ENCODE measurements at places on chromosomes 6 and 20.

DNA sequence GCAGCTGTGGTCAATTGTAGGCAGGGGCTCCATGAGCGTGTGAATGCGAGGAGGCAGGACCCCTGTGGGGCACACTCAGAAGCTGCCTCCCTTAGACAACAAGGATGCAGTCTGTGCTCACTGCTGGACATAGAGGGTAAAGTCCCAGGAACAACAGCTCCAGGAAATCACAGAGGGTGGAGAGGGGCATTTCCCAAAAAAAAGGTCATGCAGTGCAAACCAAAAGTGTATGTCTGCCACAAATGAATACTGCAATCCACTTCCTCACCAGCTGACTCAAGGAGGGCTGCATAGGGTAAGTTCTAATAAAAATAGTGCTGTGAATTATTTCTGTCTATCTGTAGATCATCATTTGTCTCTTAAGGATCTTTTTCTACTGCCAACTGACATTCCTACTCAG is 95.8 kb downstream of the RNF182 start:
- DNase-seq: no peak

DNA sequence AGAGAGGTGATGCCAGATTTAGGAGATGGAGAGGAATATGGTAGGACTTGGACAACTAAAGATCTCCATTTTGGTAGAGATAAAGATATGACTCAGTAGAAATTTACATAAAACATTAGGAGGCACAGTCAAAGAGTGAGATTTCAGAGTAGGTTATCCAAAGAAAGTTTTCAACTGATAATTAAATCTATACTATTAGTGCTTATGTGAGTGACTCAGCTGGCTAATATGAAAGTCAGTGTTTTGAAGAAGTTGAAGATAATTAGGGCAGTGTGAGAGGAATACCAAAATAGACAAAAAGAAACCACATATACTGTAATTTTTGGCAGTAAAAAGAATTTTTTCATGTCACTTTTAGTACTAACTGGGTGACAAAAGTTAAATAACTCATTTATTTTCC is 712.8 kb upstream of the HS3ST5 start:
- no peak for DNase-seq

- DNase-seq: no peak
Observed at GRCh38 chr6:137933696-137934095, 66.6 kb downstream of the TNFAIP3 start.

DNA sequence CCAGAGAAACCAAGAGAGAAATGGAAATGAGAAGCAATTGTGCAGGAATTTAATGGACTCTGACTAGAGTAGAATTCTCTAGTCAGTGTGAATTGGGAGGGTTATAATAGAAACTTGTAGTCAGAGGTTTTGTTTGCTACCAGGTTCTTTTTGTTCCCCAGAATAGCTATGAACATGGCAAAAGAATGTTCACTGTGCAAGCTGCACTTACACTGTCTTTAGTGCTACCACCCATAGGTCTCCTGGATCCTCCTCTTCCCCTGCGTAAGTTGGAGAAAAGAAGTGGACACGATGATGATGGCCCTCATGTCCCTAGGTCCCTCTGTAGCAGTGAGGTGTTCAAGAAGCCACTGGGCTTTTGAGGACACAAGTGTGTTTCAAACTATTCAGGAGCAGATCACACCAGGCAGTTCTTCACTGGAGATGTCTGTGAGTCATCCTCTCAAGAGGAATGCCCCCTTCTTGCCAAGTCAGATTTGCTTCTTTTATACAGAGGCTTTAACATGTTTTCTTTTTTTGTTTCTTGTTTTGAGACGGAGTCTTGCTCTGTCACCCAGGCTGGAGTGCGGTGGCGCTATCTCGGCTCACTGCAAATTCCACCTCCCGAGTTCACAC is 47.6 kb upstream of the SMIM8 start:
- DNase-seq: no peak

- no peak for DNase-seq
Observed at GRCh38 chr20:19096843-19097242, 115.6 kb upstream of the SLC24A3 start.

DNA sequence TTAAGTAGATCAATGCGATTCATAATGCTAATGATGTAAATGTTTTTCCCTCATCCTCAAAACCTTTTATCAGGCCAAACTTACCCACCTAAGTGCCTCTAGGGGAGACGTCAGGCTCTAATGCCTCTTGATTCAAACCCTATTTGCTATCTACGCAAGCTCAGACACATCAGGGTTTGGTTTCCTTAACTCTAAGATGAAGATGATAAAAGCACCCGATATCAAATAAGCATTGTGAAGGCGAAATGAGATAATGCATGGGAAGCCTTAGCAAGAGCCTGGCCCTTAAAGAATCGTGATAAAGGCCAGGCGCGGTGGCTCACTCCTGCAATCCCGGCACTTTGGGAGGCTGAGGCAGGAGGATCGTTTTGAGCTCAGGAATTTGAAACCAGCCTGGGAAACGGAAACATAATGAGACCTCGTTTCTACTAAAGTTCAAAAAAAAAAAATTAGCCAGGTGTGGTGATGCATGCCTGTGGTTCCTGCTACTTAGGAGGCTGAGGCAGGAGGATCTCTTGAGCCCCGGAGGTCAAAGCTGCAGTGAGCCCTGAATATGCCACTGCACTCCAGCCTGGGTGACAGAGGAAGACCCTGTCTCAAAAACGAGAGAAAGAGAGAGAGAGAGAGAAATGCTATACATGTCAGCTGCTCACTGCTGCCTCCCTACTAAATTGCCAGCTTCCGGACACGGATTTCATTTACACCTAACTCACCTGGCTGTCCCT is 13.5 kb downstream of the CNKSR3 start:
- DNase-seq: no peak

- no peak for DNase-seq
Observed at GRCh38 chr20:47708140-47708807, 77.0 kb downstream of the SULF2 start.

GRCh38 chr20:931401-931800 is 15.3 kb upstream of the ANGPT4 start:
- no peak for DNase-seq

GRCh38 chr6:147586044-147586443 is 77.6 kb downstream of the SAMD5 start:
- DNase-seq: no peak

DNA sequence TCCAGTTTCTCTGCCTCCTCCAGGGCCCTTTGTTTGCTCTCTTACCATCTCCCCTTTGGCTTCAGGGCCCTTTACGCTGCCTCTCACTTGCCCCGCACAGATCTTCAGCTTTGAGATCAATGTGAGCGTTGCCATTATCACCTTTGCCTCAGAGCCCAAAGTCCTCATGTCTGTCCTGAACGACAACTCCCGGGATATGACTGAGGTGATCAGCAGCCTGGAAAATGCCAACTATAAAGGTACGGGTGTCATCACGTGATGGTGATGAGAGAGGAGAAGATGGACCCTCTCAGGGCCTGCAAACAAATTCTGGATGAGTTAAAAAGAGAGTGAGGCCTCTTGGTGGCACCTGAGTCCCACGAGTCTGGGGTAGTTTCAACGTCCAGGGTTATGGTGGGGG is 8.3 kb downstream of the C2 start:
- DNase-seq: no peak

GRCh38 chr20:9294041-9294440 is 220.3 kb upstream of the LAMP5 start:
- DNase-seq: no peak

DNA sequence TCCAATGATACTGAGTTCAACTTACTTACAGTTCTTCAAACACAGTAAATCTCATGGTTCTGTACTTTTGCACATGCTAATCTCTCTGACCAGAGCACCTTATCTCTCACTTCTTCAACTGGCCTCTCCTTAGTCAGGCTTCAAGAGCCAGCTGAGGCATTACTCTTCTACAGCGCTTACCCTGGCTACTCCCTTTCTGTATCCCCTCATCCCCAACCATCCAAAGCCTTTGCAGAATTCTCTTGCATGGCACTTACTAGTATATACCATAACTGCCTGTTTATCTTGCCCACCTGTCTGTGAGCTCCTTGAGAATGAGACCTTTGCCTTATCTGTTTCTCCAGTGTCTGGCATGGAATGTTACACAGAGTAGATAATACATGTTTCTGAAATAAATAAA is 49.2 kb downstream of the SESN1 start:
- no peak for DNase-seq

GRCh38 chr6:74689601-74690000 is 516.3 kb downstream of the COL12A1 start:
- DNase-seq: no peak

GRCh38 chr20:2152317-2152716 is 50.7 kb downstream of the STK35 start:
- DNase-seq: no peak

DNA sequence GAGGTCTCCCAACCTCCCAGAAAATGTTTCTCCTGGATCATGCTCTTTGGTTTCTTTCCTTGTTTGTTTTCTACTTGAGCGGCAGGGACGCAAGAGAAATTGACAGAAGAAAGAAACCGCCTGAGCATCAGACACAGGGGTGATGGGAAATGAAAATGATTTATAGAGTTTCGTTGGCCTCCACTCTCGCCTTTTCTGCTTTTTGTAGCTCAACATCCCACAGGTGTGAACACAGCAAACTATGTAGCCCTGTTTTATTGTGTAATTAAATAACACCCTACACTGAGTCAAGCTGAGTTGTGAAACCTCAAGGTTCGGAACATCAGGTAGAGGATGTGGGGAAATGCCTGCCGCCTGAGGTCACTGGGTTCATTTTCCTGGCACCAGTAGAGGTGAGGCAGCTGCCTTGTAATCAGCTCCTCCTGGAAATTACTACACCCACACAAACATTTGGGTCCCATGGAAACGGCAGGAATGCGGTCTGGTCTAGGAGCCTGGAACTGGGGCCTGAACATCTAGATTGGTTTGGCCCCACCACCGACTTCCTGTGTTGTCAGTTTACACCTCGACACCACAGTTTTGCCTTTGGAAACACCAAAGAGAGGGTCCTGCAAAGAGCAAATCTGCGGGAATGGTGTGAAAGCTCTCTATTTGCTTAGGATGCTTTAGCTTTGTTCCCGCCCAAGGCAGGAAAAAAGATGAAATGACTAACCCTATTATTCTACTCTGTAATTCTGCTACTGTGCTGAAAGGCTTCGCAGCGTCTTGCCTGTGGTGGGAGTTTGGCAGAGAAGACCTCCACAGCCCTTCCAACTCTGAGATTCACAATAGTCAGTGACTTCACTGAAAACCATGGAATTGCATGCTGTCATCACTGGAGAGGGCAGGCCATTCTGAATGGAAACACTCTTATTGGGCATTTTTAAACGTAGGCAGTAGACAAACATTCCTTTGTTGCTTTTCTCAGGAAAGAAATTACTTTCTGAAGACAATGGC is 53.0 kb downstream of the ADAT2 start:
- peak; percentile 27 for DNase-seq

DNA sequence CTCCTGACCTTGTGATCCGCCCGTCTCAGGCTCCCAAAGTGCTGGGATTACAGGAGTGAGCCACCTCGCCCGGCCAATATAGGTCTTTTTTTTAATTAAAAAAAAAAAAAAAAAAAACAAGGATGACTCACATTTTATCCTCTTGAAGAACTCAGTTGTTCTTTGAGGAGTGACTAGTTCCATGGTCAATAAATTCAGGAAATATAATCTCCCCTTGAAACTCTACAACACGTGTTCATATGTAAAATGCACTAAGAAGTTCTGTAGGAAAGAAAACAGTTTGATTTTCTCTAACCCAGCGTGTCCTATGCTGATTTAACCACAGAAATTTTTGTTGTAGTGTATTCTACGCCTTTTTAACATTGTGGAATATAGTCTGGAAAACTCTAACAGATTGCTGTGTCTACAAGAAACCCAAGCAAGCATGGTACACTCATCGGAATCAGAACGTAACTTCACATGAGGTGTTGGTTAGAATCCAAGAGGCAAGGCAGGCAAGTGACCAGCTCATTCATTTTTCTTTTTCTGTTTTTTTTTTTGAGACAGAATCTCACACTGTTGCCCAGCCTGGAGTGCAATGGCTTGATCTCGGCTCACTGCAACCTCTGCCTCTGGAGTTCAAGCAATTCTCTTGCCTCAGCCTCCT is 79.0 kb upstream of the ZNF217 start:
- DNase-seq: no peak

DNA sequence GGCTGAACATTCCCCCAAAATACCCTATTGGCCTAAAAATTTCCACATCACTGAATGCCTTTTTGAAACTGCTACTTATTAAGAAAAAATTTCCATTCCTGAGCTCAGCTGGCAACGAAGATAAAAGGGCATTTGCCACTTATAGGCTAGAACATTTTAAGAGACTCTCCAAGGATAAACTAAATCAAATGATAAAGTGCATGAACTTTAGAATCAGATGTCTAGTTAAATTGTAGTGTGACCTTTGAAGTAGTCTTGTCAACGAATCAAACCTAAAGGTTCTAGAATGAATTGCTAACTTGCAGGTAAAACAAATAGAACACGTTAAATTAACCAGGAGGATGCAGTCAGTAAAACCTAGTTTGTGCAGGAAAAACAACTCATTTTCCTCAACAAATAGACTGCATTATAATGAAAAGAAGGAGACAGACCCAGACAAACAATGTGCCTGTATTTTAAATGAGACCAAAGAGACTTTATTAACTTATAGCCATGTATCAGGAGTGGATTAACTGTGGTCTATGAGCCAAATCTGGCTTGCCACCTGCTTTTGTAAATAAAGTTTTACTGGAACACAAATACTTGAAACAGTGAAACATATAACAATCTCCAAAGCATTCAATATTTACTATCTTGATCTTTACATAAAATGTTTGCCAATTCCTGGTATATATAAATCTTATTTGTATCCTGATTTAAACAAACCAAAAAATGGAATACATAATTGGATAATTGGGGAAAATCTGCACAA is 184.4 kb downstream of the MEI4 start:
- DNase-seq: no peak

- no peak for DNase-seq
Observed at GRCh38 chr6:39051399-39052122, 3.0 kb downstream of the GLP1R start.

GRCh38 chr6:9610620-9611415 is 804.1 kb downstream of the TFAP2A start:
- DNase-seq: no peak

GRCh38 chr6:88804701-88805100 is 158.7 kb downstream of the RNGTT start:
- no peak for DNase-seq

GRCh38 chr6:16933532-16933931 is 168.3 kb upstream of the STMND1 start:
- no peak for DNase-seq

DNA sequence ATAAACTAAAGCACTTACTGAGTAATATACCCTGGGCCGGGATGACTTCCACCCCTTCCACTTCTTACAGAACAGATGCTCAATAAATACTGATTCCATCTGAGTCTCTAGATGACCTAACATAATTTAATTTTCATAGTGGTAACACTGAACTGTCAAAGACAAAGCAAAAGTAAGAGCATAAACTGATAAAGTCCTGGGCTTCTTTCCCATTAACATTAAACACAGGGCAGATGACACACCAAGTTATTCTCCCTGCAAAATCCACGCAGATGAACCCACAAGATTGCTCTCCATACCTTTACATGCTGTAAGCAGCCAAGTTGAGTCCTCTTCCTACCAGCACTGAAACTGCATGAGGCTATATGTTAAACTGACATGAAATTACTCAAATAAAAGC is 27.1 kb downstream of the AGPAT4 start:
- DNase-seq: no peak

Data from activated gamma-delta T cell treated with anti-CD3 and anti-CD28 coated beads, Interleukin-2, amount 50 U/mL, for 16 hours (primary cell).